ENCODE measurements at places on chromosomes 2 and 18. TPM values are rescaled to one million over a fixed set of nuclear protein-coding genes. Genes with fewer than 3 reads are reported as not detected.

IL36G gene
- not detected for polyA plus RNA-seq

- DNase-seq: no peak
These were observed 1.2 kb downstream of the COA5 start for GRCh38 chr2:98607104-98607503.

CAPN13 gene
- polyA plus RNA-seq: 3.2 TPM

DNA sequence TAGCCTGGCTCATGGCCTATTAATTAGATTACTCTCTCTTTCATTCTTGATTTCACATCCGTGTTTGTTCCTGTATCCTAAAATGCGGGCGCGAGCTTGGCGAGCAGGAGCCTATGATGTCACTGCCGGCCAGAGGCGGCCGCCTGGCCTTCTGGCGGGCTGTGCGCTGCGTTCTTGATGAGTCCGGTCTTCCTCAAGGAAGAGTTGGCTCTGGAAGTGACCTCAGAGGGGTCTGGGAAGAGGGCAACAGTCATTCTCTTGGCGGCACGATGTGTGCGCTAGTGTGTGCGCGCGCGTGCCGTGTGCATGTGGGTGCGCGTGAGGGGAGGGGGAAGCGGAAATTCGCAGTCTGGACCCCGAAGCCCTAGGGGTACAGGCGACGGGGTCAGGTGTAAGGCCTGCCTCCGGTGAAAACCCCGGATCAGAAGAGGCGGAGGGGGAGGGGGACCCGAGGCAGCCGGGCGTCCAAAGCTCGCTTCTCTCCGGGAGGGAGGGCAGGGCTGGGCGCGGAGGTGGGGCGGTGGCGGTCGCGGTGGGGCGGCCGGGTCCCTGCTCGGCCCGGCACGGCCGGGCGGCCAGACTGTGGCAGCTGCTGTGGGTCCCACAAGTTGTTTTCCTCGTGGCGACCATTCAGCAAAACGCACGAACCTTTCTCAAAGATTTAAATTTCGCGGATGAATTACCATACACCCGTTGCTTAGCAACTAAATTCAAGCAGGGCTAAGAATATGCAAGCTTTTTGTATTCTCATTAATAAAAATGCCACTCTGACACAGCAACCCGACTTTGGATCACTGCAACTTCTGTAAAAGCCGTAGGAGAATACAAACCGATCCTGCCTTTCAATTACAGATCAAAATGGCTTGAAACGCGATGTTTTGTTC is 8.4 kb downstream of the POU3F3 start:
- DNase-seq: no peak

HOXD8 gene
- 169 TPM for polyA plus RNA-seq

All from renal cortex interstitium (tissue), 15 donors.